ENCODE measurements at places on chromosomes 7 and 10.

DNA sequence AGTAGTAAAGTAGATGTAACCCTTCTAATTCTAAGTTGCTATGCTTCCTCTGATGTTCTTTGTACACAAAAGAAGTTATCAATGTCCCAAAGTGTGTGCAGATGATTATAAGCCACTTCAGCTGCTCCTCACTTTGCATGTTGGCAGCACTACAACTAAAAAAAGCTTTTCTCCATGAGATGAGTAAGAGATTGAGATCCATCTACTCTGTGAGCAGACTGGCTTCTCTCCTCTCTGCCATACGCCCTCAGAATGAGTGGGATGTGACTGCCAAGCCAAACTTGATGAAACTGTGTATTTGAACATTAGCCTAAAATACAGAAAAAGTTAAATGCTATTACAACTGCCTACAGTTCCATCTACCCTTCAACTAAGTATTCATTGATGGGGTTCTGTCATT, 102.9 kb upstream of the ETV1 start:
- no peak for DNase-seq

DNA sequence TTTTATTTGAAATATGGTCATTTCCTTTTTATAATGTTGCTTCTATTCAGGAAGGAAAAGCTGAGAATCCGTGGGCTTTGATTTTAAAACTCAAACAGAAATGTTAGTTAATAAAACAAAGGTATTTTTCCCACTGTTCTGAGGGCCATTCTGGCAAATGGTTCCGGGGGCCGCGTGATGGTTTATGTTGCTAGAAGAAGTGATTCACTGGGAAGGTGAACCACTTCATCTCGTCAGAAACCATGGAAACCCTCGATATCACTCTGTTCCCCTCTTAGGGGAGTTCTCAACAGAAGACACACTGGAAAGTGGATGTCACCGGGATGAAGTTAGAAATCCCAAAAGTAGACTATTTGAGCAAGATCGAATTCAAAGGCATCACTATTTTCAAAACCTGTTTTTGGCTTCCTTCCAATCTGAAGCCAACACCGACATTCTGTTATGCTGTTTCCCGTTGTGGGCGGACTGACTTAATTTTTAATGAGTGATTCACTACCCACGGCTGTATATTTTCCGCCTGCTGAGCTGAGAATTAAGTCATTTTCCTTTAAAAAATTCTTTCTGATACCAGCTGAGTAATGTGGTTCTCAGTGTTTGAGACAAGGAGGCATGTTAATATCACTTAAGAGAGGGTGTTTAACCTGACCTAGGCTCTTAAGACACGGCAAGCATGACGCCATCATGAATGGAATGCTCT, 84.1 kb downstream of the PTPRE start:
- no peak for DNase-seq

DNA sequence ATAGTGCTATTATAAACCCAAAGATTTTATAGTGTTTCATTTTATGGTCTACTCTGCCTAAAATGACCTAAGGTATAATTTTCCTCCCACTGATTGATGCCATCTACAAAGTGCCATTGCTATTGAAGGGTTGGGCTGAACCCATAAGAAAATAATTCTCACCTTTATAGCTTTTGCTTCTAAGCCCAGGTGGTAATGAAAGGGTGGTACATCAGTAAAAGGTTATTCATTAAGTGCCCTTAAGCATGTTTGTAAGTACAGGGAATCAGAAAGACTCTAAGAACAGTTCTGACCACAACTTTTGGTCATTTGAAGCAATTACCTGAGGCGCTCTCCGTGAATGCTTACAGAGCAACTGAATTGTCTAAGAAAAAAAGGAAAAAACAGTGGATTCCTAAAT, 1247.3 kb downstream of the NXPH1 start:
- no peak for DNase-seq

- no peak for DNase-seq
Observed at GRCh38 chr10:130359711-130360110, 223.5 kb downstream of the GLRX3 start.

DNA sequence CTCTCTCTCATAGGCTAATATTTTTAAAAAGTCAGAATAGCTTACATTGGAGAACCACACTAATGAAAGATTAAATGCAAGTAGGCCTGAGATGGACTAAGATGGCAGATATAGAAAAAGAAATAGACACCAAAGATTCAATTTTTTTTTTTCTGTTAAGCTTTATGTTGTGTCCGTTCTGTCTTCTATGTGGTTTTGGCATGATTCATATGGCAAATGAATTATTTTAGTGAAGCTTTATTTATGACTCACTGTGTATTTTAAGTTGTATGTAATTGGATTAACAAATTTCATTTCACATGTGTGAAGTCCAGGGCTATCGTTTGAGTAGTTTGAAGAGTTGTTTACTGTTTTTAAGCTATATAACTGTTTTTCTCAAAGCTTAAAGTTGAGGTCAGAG, 214.8 kb downstream of the CAMK1D start:
- no peak for DNase-seq

DNA sequence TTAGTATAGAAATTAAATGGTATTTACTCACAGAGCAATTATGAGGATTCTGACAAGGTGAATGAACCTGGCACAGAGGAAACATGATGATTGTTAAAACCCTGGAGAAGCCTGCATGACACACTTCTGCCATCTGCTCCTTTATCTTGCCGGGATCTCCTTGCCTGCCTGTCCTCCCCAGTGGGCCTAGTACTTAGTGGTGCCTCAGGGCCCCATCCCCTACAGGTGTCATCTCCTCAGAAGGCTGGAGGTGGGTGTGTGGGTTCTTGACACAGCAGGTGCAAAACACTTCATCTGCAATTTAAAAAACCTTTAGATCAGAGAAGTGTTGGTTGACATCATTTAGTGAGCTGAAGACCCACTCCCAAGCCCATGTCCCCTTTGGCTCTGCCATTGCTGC, 261.2 kb downstream of the ADRA2A start:
- DNase-seq, result no peak

- no peak for DNase-seq
Observed at GRCh38 chr10:3897156-3897555, 112.1 kb upstream of the KLF6 start.

DNA sequence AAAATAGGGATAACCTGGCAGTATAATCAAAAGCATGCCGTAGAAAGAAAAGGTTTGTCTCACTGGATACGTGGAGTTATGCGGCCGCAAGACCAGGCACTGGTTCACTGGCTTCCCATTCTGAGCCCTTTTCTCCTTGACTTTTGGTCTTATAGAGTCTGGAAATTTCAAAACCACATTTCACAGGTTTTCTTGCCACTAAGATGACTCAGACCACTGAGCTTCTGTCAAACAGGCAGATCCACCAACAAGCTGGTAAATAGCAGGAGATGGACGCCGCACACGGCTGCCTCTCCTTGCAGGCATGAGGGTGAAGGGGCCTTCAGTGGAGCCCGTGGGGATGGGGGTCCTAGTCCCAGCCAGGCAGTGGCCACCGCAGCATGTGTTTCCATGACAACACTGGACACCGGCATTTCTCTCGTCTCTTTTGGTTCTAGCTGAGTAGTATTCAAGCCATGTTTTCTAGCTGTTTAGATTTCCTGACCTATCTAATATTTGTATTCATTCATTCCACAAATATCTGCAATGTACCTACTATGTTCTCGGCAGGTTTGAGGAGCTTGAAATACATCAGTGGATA, 55.5 kb downstream of the KLF6 start:
- no peak for DNase-seq

GRCh38 chr10:18235477-18235876, 95.3 kb downstream of the CACNB2 start:
- no peak for DNase-seq

DNA sequence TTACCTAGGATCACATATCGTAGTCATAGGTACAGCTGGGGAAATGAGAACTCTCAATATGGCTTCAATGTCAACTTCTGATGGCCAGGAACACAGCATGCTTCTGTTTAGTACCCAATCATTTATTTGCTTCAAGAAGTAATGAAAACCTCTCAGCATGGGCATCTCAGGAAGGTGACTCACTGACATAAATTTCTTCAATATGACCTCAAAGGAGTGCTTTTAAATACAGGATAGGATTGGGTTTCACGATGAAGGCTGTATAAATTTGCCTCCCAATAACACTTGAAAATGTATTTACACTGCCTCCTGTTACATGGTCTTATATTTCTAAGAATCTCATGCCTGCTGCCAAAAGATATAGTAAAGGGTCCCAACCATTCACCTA, 15.1 kb downstream of the ITGA8 start:
- DNase-seq, result no peak

- DNase-seq, result peak; percentile 90
Observed at GRCh38 chr10:132420981-132421846, 24.2 kb downstream of the PWWP2B start.

GRCh38 chr10:29495366-29495765, 139.4 kb downstream of the SVIL start:
- DNase-seq, result no peak

DNA sequence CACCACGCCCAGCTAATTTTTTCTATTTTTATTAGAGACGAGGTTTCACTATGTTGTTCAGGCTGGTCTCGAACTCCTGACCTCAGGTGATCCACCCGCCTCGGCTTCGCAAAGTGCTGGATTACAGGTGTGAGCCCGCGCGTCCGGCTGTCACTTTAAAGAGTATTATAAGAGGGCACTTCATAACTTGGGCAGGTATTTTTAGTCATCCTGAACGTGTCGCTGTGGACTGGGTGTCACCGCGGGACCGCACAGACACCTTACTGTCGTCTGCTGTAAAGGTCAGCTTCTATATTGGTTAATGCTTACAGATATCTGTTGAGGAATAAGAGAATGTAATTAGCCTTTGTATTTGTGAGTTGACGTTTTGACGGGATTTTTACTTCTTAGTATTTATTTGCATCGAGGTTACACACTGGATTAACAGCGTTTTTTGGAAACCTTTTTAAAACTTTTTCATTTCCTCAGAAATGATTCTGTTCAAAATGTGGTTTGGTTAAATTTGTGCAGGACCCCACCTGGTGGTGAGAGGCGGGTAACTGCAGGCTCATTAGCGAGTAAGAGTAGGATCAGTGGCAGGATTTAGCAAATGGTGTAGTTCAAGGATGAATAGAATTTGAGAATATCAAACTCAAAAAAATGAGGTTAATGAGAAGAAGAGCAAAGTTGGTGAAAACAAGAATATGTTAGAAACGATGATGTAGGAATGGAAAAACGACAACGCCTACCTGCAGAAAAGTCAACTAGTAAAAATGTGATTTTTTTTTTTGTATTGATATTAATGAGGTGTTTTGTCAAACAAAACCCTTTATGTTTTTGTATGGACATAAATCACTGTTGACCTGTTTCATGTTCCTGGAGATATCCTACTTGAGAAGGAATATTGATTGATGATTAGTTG, 3.2 kb downstream of the DNAJB6 start:
- peak; percentile 70 for DNase-seq

- no peak for DNase-seq
Observed at GRCh38 chr10:119896061-119896655, 3.6 kb downstream of the SEC23IP start.

GRCh38 chr10:72174297-72174662, 41.5 kb upstream of the ANAPC16 start:
- DNase-seq, result no peak

GRCh38 chr10:133253361-133253955, 15.8 kb downstream of the VENTX start:
- no peak for DNase-seq

- DNase-seq, result no peak
Observed at GRCh38 chr7:103934508-103934907, 55.0 kb downstream of the RELN start.

GRCh38 chr7:39465055-39465929, 100.9 kb upstream of the YAE1 start:
- DNase-seq, result peak; percentile 50

DNA sequence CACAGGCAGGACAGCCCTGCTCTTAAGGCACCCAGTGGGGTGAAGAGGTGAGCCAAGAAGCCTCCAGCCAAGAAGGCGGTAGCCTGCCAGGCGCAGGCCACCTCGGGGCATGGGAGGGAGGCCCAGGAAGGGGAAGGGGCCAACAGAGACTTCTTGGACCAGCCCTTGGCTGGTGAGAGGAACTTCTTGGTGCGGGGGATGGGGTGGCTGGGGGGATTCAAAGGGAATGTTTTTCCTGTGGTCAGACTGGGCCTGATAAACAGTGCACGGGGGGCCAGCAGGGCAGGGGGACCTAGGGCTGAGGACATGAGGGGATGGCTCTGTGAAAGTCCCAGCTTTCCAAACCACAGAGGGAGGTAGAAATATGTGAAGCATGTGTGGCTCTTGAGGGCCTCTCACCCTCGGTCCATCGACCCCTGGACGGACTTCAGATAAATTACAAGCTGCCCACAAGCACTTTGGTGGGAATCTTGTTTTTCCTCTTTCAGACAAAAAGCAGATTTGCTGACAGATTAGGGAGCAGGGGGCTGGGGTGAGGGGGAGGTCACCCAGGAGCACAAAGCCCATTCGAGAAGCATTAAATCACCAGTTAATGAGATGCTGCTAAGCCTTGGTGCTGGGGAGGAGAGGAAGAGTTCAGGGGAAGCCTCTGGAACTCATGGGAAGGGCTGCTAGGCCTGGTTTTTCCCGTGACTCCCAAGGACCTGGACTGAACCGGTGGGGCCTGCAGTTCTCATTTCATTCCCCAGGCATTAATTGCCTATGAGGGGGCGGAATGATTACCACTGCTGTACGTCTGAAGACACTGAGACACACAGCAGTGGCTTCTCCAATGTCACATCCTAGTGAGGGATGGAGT, 11.3 kb downstream of the CRYGN start:
- no peak for DNase-seq

- DNase-seq, result no peak
Observed at GRCh38 chr7:2336626-2337299, 17.9 kb upstream of the EIF3B start.

Measured in transverse colon (tissue), 4 donors.